ENCODE measurements at places on chromosomes 6 and 20. TPM values are rescaled to one million over a fixed set of nuclear protein-coding genes. Genes with fewer than 3 reads are reported as not detected.

- H3K4me1 ChIP-seq: no peaks in the 10 kb centered on the region
- H3K27me3 ChIP-seq: no peaks in the 10 kb centered on the region
- H3K36me3 ChIP-seq: peaks cover 48% of the 10 kb centered on the region
- no peak overlapping the region for H3K27ac ChIP-seq
- DNase-seq: no peak
These were observed 120.0 kb downstream of the TMEM242 start for GRCh38 chr6:157203312-157203744.

DNA sequence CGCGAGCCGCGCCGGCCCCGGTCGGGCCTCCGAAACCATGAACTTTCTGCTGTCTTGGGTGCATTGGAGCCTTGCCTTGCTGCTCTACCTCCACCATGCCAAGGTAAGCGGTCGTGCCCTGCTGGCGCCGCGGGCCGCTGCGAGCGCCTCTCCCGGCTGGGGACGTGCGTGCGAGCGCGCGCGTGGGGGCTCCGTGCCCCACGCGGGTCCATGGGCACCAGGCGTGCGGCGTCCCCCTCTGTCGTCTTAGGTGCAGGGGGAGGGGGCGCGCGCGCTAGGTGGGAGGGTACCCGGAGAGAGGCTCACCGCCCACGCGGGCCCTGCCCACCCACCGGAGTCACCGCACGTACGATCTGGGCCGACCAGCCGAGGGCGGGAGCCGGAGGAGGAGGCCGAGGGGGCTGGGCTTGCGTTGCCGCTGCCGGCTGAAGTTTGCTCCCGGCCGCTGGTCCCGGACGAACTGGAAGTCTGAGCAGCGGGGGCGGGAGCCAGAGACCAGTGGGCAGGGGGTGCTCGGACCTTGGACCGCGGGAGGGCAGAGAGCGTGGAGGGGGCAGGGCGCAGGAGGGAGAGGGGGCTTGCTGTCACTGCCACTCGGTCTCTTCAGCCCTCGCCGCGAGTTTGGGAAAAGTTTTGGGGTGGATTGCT is 1.3 kb downstream of the VEGFA start:
- peaks cover 35% of the 10 kb centered on the region for H3K4me1 ChIP-seq
- H3K27ac ChIP-seq: peak overlapping the region; percentile 92
- peak overlapping the region; percentile 94 for H3K4me3 ChIP-seq
- peak; percentile 45 for DNase-seq
- H3K36me3 ChIP-seq: peaks cover 32% of the 10 kb centered on the region
- H3K27me3 ChIP-seq: no peaks in the 10 kb centered on the region

- no peaks in the 10 kb centered on the region for H3K36me3 ChIP-seq
- DNase-seq: no peak
- H3K4me1 ChIP-seq: no peaks in the 10 kb centered on the region
These were observed 87.8 kb downstream of the CARMIL1 start for GRCh38 chr6:25366903-25367545.

GRCh38 chr6:44078827-44079671 is 48.2 kb downstream of the MRPL14 start:
- H3K4me1 ChIP-seq: peaks cover 14% of the 10 kb centered on the region
- H3K4me3 ChIP-seq: no peak overlapping the region
- H3K27me3 ChIP-seq: no peaks in the 10 kb centered on the region

DNA sequence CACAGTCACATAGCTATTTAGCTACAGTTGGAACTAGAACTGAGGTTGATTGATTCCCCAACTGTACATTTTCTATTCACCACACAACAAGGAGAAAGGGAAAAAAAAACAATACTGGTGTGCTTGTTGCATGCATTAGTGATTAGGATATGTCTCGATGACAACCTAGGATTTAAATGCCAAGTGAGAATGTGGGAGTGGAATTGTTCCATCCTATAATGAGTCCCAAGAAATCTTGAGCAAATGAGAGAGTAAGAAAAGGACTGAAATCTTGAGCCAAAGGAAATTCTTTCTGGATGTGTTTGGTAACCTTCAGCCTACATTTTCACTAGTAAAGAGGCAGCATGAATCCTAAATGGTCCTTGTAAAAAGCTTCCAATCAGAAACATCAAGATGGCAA is 232.7 kb downstream of the HIVEP2 start:
- H3K4me3 ChIP-seq: no peak overlapping the region
- H3K27me3 ChIP-seq: peaks cover 11% of the 10 kb centered on the region
- no peaks in the 10 kb centered on the region for H3K4me1 ChIP-seq
- DNase-seq: no peak

DNA sequence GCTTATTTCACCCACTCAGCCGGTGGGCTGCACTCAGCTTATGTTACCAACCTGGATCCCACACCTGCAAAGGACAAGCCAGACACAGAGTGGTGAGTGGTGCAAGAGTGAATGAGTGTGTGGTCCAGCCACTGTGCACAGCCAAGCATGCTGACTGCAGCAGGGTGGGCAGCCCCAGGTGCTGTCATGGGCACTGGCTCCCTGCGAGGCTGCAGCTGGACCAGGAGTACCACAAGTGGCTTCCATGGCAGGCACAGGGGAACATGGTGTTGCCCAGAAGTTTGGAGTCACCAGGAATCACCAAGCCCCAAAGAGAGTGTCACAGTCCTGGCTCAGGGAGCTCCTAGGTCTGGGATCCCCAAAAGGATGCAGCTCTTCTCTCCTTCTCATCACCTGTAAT is 1093.4 kb downstream of the KHDRBS2 start:
- H3K4me3 ChIP-seq: no peak overlapping the region
- no peak for DNase-seq
- H3K36me3 ChIP-seq: no peaks in the 10 kb centered on the region
- no peak overlapping the region for H3K27ac ChIP-seq
- no peaks in the 10 kb centered on the region for H3K4me1 ChIP-seq
- no peaks in the 10 kb centered on the region for H3K27me3 ChIP-seq

DNA sequence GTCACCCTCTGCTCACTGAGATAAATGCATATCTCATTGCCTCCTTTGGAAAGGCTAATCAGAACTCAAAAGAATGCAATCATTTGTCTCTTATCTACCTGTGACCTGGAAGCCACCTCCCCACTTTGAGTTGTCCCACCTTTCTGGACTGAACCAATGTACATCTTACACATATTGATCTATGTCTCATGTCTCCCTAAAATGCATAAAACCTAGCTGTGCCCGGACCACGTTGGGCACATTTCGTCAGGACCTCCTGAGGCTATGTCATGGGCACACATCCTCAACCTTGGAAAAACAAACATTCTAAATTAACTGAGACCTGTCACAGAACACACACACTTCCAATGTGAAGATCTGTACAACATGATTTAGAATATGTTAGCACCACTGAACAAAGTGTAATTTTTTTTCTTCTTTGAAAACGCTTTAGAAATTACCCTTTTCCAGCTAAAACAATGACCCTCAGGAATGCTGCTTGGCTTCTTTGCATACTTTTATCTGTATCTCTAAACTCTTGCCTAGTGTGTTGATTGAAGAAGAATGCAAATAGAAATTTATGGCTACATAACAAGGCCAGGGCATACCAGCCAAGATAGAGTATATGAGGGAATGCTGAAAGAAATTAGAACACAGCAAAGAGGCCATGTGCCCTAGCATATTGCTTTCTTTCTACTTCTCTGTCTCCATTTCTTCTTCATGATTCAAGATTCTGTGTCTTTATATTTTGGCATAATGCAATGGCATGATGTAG is 84.6 kb upstream of the DST start:
- no peak overlapping the region for H3K4me3 ChIP-seq
- peak overlapping the region; percentile 75 for H3K27ac ChIP-seq
- H3K4me1 ChIP-seq: peaks cover 11% of the 10 kb centered on the region

DNA sequence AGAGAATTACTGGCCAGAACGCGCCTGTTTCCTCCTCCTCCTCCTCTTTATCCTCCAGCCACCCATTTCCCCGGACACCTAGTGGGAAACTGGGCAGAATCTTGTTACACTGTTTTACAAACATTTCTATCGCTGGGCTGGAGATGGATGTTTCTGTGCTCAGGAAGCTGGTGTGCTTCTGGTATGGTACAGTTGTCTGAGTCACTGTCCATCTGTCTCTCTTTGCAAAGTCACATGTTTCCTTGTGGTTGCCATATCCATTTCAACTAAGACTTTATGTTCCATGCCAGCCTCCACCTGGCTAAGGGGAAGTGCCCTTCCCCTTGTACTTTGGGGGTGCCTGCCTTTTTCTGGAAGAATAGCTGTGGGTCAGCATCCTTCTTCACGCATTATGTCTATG is 52.9 kb upstream of the SLC22A16 start:
- H3K36me3 ChIP-seq: no peaks in the 10 kb centered on the region
- no peak overlapping the region for H3K4me3 ChIP-seq
- peaks cover 13% of the 10 kb centered on the region for H3K4me1 ChIP-seq
- no peaks in the 10 kb centered on the region for H3K27me3 ChIP-seq

- DNase-seq: no peak
- no peak overlapping the region for H3K27ac ChIP-seq
- H3K4me1 ChIP-seq: no peaks in the 10 kb centered on the region
- peaks cover 19% of the 10 kb centered on the region for H3K27me3 ChIP-seq
These were observed 121.2 kb upstream of the AKAP12 start for GRCh38 chr6:151118461-151119123.

DNA sequence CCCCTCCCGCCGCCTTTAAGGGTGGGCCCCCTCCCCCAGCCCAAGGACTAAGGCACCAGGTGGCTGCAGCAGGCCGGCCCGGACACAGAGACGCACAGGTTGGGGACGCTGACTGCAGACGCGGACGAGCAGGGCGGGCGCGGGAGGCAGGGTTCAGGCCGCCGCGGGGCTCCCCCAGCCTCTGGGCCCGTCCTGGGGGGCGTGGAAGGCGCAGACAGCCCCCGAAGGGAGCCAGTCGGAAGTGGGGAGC is 9.3 kb downstream of the DUSP15 start:
- H3K27ac ChIP-seq: no peak overlapping the region
- peaks cover 2% of the 10 kb centered on the region for H3K4me1 ChIP-seq
- H3K27me3 ChIP-seq: peaks cover 85% of the 10 kb centered on the region
- H3K36me3 ChIP-seq: no peaks in the 10 kb centered on the region

The OOEP gene
- not detected for total RNA-seq

The VWA7 gene
- total RNA-seq: 0.28 TPM

DNA sequence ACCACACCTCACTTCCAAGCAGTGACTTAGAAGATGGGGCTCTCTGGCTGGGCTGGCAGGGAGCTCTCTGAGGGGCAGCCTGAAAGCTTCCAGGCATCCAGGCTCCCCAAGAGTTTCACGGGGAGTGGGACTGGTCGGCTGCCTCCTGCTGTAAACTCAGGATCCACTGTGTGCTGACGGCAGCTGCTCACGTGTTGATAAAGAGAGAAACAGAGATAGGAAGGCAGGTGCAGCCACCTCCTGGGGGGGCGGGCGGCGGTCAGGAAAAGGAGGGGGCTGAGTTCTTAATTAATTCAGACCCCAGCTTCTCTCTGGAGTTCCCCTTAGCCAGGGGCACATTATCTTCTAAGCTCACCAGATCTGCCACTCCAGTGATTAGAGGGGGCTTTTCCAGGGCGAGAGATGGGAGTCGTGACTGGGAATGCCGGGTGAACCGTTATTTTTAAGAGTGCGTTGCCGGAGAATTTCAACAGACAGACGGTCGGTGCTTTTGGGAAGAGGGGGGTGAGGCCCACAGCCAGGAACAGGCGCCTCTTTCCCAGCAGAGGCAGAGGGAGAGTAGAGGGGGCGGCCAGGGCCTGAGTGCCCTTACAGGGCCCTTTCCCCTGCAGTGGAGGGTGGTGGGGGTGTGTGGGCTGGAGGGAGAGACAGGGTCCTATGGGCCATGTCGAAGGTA is 70.9 kb downstream of the CD40 start:
- H3K4me1 ChIP-seq: no peaks in the 10 kb centered on the region
- H3K27me3 ChIP-seq: peaks cover 10% of the 10 kb centered on the region
- DNase-seq: no peak
- no peaks in the 10 kb centered on the region for H3K36me3 ChIP-seq
- no peak overlapping the region for H3K4me3 ChIP-seq

- no peaks in the 10 kb centered on the region for H3K36me3 ChIP-seq
- no peak overlapping the region for H3K27ac ChIP-seq
- H3K27me3 ChIP-seq: peaks cover 4% of the 10 kb centered on the region
These were observed 108.8 kb downstream of the PREX1 start for GRCh38 chr20:48718786-48719578.

The LY6G6F gene
- not detected for total RNA-seq

DNA sequence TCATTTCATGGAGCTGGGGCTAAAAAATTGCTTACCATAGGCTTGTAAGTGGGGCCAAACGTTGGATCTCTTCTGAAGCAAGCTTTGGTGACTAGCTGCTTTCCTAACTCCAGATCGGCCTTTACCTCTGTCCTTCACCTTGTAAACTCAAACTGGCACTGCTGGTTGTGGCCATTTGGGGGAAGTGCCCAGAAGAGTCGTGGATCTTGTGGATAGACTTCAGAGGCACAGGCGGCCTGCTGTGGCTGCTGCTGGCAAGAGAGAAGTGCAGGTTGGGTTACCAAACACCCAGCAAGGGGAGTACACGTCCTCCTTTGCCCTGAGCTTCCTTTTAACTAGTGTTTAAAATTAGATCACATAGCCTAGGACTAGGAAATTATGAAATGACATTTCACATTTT is 36.8 kb upstream of the KLHL31 start:
- peaks cover 10% of the 10 kb centered on the region for H3K27me3 ChIP-seq
- peaks cover 3% of the 10 kb centered on the region for H3K4me1 ChIP-seq
- no peaks in the 10 kb centered on the region for H3K36me3 ChIP-seq
- no peak overlapping the region for H3K4me3 ChIP-seq
- no peak overlapping the region for H3K27ac ChIP-seq
- DNase-seq: no peak

The BPIFA1 gene
- not detected for total RNA-seq

The VSX1 gene
- not detected for total RNA-seq

DNA sequence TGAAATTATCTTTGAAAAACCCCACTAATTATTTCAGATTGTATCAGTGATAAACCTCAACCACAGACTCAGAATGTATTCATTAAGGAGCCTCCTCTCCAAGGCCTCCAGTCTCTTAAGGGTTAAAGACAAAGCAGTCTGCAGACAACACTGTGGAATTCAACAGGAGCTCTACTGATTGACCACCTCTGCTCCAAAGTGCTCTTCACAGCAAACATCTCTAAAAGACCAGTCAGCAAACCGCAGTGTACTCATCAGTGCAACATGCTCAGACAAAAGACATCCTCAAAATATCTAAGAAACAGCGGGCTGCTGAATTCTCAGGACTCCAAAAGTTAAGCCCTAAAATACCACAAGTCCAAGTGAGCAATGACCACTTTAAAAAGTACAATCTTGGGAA is 42.0 kb downstream of the UQCC1 start:
- peaks cover 7% of the 10 kb centered on the region for H3K4me1 ChIP-seq
- H3K4me3 ChIP-seq: no peak overlapping the region
- no peaks in the 10 kb centered on the region for H3K27me3 ChIP-seq
- peak; percentile 87 for DNase-seq
- peaks cover 10% of the 10 kb centered on the region for H3K36me3 ChIP-seq

GRCh38 chr20:12955611-12956010 is 53.2 kb upstream of the SPTLC3 start:
- no peaks in the 10 kb centered on the region for H3K27me3 ChIP-seq
- DNase-seq: no peak
- H3K36me3 ChIP-seq: no peaks in the 10 kb centered on the region
- H3K4me3 ChIP-seq: no peak overlapping the region

The GSTA3 gene
- total RNA-seq: not detected

DNA sequence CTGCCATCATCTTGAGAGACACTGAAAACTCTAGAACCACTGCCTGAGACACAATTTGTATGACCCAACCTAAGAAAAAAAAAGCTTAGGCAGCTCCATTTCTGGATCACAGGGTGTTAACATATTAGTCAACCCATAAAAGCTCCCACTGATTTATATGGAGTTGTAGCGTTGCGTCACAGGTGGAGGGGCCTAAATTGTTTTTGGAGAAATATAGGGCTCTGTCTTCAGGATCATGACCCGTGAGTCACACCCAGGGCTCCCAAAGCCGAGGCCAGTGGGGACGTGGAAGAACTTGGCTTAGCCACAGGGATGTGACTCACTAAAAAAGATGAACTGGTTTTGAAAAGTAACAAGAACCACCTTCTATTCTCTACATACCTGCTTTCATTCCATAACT is 116.5 kb upstream of the BMP2 start:
- H3K4me3 ChIP-seq: no peak overlapping the region
- H3K4me1 ChIP-seq: 0 out of 2 replicates have a peak, but pooled peaks cover 3% of the 10 kb centered on the region
- H3K27ac ChIP-seq: no peak overlapping the region
- H3K27me3 ChIP-seq: no peaks in the 10 kb centered on the region
- peak; percentile 9 for DNase-seq
- no peaks in the 10 kb centered on the region for H3K36me3 ChIP-seq
